Stimulated activated naive CD4-positive, alpha-beta T cell (primary cell): ENCODE measurements at places on chromosomes 13 and 19.

GRCh38 chr13:34970961-34971360 is 28.9 kb downstream of the NBEA start:
- no peak for DNase-seq

- no peak for DNase-seq
Measured at GRCh38 chr19:49701271-49701786, 10.4 kb downstream of the CPT1C start.

DNA sequence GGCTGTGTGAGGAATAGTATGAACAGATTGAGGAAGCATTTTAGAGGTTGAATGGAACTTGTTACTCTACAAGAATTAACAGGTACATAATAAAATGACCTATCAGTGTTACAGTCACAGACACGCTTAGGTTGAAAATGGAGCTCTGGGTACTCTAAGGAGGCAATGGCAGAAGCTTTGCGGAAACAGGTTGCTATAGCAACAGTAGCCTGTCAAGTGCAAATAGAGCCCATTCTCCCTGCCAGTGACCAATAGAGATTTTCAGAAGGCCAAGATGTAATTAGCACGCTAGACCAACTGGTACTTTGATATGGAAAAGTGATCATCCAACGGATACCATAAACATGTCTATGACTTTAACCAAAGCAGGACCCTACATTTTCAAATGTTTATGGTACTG is 148.5 kb upstream of the FREM2 start:
- no peak for DNase-seq

- DNase-seq: no peak
Measured at GRCh38 chr19:40314656-40315055, 29.5 kb upstream of the AKT2 start.

DNA sequence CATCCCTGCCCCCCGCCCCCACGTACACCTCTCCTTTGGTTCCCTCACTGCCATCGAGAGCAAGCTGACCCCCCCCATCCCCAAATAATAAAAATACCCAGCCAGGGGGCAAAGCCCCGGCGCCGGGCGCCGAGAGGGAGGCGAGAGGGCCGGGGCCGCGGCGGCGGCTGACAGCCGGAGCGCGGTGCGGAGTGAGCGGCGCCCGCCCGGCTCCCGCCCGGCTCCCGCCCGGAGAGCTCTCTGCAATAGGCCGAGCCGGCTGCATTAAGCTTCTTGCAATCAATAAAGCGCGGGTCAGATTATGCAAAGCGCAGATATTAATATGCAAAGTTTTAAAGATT is 40.9 kb downstream of the DEDD2 start:
- DNase-seq: no peak

- no peak for DNase-seq
Measured at GRCh38 chr13:112978561-112979405, 9.8 kb downstream of the MCF2L start.

DNA sequence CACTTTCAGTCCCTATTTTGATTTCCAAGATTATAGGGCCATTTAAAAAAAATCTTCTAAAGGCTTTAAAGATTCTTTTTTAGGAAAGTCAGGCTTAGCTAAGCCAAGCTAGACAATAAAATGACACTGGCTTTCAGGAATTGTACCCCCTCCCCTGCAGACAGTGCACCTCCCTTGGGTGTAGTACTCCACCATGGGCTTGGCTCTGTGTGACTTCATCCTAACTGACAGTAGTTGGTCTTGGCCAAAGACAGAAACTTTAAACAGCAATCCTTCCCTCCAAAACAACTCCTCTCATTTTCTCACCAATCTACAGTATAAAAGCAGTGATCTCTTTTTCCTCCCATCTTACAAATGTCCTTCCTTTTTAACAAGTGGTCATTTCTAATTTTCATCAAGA is 283.0 kb downstream of the DNAJC15 start:
- DNase-seq: no peak

GRCh38 chr13:91242652-91243051 is 104.8 kb upstream of the MIR17HG start:
- DNase-seq: no peak

DNA sequence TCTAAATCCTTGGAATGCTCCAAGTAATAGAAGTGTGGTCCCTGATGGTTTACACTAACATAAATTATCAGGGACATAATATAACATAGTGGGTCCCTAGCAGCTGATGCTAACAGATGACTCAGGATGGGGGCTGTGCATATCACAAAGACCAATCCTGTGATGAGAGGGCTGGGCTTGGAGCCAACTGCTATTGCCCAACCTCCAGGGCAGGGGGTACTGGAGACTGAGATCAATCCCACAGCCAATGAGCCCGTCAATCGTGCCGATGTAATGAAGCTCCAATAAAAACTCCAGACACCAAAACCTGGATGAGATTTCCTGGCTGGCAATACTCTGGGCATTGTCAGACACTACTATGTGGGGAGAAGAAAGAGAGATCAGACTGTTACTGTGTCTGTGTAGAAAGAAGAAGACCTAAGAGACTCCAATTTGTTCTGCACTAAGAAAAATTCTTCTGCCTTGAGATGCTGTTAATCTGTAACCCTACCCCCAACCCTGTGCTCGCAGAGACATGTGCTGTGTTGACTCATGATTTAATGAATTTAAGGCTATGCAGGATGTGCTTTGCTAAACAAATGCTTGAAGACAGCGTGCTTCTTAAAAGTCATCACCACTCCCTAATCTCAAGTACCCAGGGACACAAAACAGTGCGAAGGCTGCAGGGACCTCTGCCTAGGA is 33.4 kb downstream of the ABCC4 start:
- no peak for DNase-seq

GRCh38 chr19:2270157-2270422 is 11.9 kb downstream of the PEAK3 start:
- no peak for DNase-seq

GRCh38 chr13:41299316-41300094 is 11.6 kb upstream of the NAA16 start:
- DNase-seq: no peak

DNA sequence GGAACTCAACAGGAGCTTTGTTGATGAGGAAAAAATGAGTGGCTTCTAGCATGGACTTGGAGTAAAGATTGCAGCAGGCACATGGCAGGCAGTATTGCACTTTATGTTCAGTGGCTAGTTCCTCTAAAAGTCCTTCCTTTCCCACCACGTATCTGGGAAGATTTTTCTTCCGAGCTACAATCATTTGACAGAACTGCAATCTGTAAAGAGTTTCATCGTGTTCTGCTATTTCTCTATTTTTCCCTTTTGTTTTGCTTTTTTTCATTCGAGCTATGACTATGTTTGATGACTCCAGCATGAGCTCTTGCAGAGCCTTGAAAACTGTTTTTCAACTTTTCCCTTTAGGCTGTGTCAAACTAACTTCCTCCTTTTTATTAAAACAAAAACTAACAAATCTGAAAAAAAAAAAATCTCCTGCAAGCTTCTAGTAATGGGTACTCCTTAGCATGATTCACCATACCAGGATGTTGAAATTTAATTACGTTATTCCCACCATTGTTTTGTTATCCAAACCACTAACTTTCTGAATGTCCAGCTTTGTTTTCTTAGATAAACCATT is 12.3 kb downstream of the CLDN10 start:
- no peak for DNase-seq

- DNase-seq: no peak
Measured at GRCh38 chr13:89457977-89458376, 1786.8 kb downstream of the SLITRK5 start.

DNA sequence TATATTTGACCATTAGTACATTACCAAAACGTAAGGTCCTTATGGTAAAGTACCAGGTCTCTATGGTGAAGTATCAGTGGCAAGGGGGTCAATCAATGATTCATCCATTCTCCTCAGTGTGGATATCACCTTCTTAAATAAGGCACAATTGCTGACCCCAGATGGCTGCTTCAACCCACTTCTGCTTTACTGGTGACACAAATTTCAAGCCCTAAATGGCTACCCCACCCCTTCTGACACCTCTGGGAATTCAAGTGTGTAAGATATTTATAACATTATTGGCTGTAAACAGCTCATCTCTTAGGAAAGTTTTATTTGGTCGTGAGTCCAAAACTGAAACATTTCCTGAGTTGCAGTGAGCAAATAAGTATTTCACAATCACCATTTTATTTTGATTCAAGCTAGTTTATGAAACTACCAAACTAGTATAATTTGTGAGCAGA is 7.9 kb upstream of the WBP4 start:
- no peak for DNase-seq

- no peak for DNase-seq
Measured at GRCh38 chr13:112117258-112117954, 50.5 kb downstream of the SOX1 start.

GRCh38 chr19:13277104-13277809 is 127.0 kb downstream of the IER2 start:
- DNase-seq: peak; percentile 70

DNA sequence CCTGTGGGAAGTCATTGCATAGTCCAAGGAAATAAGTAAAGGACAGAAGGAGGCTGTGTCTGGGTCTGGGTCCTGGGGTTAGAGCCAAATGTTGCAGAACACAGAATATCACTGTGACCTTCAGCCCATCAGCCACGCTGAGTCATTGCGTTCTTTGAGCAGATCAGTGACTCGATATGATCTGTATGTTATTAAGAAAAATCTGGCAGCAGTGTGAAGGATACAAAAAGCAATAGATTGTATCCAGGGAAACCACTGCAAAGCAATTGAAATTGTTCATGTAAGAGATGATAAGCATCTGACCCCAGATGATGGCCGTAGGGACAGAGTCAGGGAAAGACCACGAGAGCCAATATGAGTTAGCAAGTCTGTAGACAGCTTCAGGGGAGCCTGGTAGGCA is 1575.1 kb upstream of the SLC10A2 start:
- no peak for DNase-seq

GRCh38 chr13:29856426-29856825 is 6.0 kb upstream of the UBL3 start:
- no peak for DNase-seq

DNA sequence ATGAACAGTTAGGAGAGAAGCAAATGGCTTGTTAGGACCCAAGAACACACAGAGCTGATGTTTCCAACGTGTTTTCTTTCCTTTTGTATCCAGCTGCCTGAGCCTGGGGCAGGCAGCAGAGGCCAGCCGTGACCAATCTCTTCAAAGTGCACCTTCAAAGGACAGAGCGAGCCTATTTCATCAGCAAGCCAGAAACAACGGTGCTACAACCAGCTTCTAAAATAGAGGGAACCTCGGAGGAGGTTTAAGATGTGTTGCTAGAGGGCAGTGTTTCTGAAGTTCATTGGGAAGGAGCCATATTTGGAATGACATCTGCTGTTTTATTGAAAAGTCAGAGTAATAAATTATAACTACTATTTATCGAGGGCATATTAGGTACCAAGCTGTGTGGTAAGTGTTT is 56.2 kb upstream of the RFC3 start:
- DNase-seq: no peak

DNA sequence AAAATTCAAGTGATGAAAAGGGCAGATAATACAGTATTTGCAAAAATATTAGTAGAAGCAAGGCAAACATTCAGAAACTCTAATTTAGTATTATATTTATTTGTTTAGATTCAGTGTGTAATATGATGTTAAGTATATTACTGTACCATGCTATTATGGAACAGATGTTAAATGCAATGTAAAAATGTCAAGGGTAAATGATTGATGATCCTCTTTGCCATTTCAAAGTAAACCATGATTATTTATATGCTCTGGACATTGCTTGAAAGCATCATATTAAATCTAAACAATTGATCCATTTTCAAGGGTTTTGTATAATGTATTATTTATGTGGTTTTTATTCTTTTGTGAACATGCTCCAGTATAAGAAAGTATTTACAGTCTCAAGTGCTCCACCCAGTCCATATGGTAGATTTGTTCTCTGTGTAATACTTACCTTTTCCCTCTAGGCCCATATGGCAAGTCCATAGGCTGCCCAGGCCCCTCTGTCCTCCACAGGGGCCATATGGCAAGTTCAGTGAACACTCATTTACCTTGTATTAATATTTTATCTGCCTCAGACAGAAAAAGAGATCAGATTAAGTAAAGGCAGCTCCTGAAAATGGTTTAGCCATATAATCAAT is 353.5 kb downstream of the DACH1 start:
- DNase-seq: no peak

- DNase-seq: no peak
Measured at GRCh38 chr13:28268800-28269223, 130.5 kb downstream of the PAN3 start.
